Immature natural killer cell (primary cell): ENCODE measurements at places on chromosomes 5 and 9. TPM values are rescaled to one million over a fixed set of nuclear protein-coding genes. Genes with fewer than 3 reads are reported as not detected.

The PCDHGA7 gene
- polyA plus RNA-seq = not detected

The DIAPH1 gene
- polyA plus RNA-seq = 187 TPM

The PTGES2 gene
- 60.9 TPM for polyA plus RNA-seq

The TUSC1 gene
- 0.63 TPM for polyA plus RNA-seq

The TMEM174 gene
- not detected for polyA plus RNA-seq

The PIP5KL1 gene
- not detected for polyA plus RNA-seq

The FOXD4L4 gene
- polyA plus RNA-seq = not detected

The ANKRD55 gene
- not detected for polyA plus RNA-seq

The RNF208 gene
- polyA plus RNA-seq = not detected

The IQGAP2 gene
- 43.6 TPM for polyA plus RNA-seq

The SV2C gene
- polyA plus RNA-seq = not detected

The LCN15 gene
- not detected for polyA plus RNA-seq

The SMARCA2 gene
- polyA plus RNA-seq = 41.4 TPM

The CCL21 gene
- polyA plus RNA-seq = not detected

The DCTN4 gene
- polyA plus RNA-seq = 9.4 TPM

The HCN1 gene
- not detected for polyA plus RNA-seq

The FCN1 gene
- 8.9 TPM for polyA plus RNA-seq

The ACSL6 gene
- polyA plus RNA-seq = 3.1 TPM

The ADGRV1 gene
- polyA plus RNA-seq = not detected

The PCDHA6 gene
- not detected for polyA plus RNA-seq

The NUTM2F gene
- not detected for polyA plus RNA-seq

The PCDHGA11 gene
- polyA plus RNA-seq = not detected

The DMRT3 gene
- polyA plus RNA-seq = not detected

The ZDHHC21 gene
- 2.3 TPM for polyA plus RNA-seq

The PAEP gene
- polyA plus RNA-seq = not detected

The SLC36A3 gene
- not detected for polyA plus RNA-seq

The BTNL3 gene
- polyA plus RNA-seq = not detected

The MEGF10 gene
- not detected for polyA plus RNA-seq

The OLFML2A gene
- polyA plus RNA-seq = not detected

The GARIN3 gene
- not detected for polyA plus RNA-seq

The LIFR gene
- polyA plus RNA-seq = not detected

The CDKN2B gene
- polyA plus RNA-seq = 0.50 TPM

The TENT4A gene
- polyA plus RNA-seq = 0.05 TPM

The INSYN2B gene
- polyA plus RNA-seq = not detected

The SMIM32 gene
- polyA plus RNA-seq = not detected

The SPOCK1 gene
- polyA plus RNA-seq = not detected

The AHRR gene
- polyA plus RNA-seq = not detected

The IGFBPL1 gene
- polyA plus RNA-seq = not detected

The PCDHB6 gene
- not detected for polyA plus RNA-seq

The GRXCR2 gene
- polyA plus RNA-seq = not detected

The PIGO gene
- polyA plus RNA-seq = 27.8 TPM

The PCDHB7 gene
- not detected for polyA plus RNA-seq
